ENCODE measurements at places on chromosomes 12 and 14.

DNA sequence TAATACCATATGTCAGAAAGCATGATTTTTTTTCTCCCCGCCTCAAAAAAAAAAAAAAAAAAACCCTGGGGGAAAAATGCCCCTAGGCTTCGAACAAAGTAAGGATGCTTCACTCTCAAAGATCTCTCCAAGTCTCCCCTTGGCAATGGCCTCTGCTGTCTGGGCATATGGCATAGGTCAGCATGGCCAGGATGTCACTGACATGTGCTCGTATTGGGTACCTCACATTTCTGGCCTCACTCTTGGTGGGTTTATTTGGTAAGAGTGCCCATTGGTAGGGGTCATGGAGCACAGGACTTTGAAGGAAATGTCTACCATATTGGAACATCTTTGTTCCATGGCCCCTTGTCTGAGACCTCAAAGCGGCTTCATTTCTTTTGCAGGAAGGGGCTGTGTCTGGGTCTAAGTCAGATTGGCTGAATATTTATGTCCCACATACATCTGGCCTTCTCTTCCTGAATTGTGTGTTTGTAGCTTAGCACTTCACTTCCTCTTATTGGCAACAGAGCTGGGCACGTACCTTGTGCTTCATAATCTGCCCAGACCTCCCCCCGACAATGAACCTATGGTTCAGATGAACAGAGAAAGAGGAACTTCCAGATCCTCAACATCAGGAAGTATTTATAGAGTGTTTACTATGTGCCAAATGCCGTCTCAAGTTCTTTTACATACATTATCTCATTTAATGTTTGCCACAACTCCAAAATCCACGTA lies 36.3 kb upstream of the OAS1 start:
- no peak for DNase-seq

- peak; percentile 34 for DNase-seq
Observed at GRCh38 chr14:63204407-63205043, at the start of gene RHOJ. Gene RHOJ, plus strand, starts transcription at chr14:63204443. Its CDS starts 427 bp downstream, at chr14:63204870.

GRCh38 chr14:47148686-47149085 lies 497.1 kb upstream of the RPL10L start:
- no peak for DNase-seq

DNA sequence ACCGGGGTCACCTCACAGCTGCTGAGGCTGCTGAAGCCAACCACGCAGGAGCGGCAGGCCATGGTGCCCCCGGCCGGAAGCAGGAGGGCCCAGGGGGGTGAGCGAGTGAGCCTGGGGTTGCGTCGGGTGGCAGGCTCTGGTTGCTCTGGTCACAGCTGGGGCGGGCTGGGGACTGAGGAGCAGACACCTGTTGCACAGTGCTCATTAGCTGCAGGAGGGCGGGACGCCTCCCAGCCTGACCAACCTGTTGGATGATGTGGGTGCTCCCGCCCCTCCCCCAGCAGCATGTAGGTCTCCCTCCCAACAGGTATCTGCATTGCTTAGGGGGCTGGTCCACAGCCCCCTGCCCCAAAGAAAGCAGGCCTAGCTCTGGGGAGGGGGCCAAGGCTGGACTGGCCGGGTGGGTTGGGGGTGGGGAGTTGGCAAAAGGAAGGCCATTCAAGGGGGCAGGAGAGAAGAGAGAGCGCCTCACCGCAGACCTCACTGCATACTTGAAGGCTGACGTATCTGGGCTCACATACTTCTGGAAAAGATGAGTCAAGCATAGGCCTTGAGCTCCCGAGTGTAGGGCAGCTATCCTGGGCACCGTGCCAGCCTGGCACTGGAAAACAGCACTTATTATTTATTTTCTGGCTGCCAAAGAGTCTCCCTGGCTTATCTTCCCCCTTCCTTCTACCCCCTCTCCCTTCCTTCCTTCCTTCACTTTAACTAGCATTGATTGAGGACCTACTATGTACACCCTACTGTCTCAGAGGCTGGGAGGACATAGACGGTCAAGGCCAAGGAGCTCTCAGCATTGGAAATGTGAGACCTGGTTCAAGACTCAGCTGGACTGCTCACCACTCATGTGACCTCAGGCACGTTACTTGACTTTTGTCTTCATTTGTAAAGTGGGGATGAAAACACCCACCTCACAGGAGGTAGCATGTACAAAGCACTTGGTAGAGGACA lies at the start of gene KRT80:
KRT80 (minus strand) TSS at position 174 of the 951 bp plus-strand sequence; CDS start at position 62, 112 bp downstream.
- DNase-seq, result peak; percentile 55

DNA sequence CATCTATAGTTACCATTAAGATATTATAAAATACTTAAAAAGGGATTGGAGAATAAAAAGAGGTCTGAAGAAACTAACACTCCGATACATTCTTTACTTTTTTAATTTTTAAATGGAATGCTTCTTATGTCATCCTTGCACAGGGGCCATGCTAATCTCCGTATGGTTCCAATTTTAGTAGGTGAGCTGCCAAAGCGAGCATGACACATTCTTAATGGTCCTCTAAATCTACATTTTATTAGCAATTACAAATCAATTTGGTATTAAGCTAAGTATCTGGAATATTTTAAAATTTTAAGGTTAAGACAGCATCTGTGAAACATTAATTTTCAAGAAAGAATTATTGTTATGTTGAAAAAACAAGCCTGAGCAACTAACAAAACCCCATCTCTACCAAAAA lies 6.2 kb upstream of the ARID4A start:
- no peak for DNase-seq

DNA sequence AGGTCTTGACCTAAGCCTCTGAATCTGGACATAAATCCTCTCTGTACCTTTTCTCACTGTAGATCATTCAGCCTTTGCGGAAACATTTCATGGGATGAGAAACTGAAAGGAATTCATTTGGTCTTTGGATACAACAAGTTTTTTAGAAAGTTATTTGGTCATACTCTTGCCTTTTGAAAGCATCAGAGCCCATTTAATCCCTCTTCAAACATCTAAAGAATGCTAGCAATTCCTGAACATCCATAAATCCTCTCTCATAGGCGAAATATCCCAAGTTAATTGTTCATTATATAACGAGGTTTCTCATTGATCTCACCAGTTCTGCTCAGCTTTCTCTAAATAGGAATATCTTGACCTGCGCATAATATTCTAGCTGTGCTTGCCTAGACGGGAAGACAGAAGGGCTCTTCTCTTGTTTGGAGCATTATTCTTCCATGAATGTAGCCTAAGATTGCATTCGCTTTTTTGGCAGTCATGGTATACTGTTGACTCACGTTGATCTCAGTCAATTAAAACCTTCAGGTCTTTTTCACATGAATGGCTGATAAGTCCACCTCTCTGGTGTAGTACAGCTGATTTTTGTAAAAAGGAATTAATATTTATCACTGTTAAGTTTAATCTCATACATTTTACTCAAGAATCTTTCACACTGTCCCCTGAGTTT lies 24.1 kb downstream of the NTN4 start:
- no peak for DNase-seq

- DNase-seq, result no peak
Observed at GRCh38 chr14:31336646-31337045, 83.7 kb downstream of the HEATR5A start.
